ENCODE measurements at places on chromosomes 7 and 10. TPM values are rescaled to one million over a fixed set of nuclear protein-coding genes. Genes with fewer than 3 reads are reported as not detected.

The LHPP gene
- 10.6 TPM for total RNA-seq

GRCh38 chr7:92851732-92852131 is 15.4 kb upstream of the CDK6 start:
- no peak overlapping the region for H3K4me3 ChIP-seq
- H3K36me3 ChIP-seq: peaks cover 10% of the 10 kb centered on the region
- DNase-seq: no peak

The MUC12 gene
- 0.64 TPM for total RNA-seq

DNA sequence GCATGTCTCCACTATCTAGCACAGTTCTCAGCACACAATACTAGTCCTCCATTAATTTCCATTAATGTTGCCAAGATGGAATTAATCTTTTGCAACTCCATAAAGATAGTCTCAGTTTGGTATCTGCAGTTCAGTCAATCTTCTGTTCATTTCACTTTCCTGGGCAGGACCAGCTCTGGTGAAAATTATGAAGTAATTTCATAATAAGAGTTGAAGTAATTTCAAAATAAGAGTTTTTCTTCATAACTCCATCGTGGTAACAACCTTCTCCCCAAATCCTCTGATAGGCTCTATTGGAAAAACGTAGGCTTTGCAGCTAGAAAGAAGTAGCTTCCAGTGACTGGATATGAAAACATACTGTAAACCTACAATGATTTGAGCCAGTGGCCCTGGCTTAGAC is 618.2 kb downstream of the TYW1 start:
- DNase-seq: no peak
- no peak overlapping the region for H3K4me3 ChIP-seq
- no peaks in the 10 kb centered on the region for H3K4me1 ChIP-seq
- H3K27me3 ChIP-seq: no peaks in the 10 kb centered on the region

The AS3MT gene
- 0.41 TPM for total RNA-seq

DNA sequence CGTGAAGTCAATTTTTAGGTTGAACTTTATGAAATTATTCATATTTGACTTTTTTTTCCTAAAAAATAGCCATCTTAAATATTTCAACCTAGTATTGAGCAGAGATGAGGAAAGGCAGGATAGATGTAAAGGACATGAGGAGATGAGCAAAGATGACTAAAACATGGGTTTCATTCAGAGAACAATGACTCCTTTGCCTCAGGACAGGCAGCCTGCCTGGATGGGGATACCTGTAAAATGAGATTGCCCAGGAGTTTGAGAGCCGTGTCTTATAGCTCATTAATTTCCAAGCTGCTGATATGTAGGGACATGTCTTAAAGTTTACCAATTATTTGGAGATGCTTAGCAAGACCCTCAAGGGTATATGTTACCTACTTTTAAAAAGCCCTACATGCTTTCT is 243.8 kb upstream of the MDFIC start:
- no peak overlapping the region for H3K4me3 ChIP-seq
- H3K4me1 ChIP-seq: no peaks in the 10 kb centered on the region
- no peak for DNase-seq

The CXCL12 gene
- not detected for total RNA-seq

DNA sequence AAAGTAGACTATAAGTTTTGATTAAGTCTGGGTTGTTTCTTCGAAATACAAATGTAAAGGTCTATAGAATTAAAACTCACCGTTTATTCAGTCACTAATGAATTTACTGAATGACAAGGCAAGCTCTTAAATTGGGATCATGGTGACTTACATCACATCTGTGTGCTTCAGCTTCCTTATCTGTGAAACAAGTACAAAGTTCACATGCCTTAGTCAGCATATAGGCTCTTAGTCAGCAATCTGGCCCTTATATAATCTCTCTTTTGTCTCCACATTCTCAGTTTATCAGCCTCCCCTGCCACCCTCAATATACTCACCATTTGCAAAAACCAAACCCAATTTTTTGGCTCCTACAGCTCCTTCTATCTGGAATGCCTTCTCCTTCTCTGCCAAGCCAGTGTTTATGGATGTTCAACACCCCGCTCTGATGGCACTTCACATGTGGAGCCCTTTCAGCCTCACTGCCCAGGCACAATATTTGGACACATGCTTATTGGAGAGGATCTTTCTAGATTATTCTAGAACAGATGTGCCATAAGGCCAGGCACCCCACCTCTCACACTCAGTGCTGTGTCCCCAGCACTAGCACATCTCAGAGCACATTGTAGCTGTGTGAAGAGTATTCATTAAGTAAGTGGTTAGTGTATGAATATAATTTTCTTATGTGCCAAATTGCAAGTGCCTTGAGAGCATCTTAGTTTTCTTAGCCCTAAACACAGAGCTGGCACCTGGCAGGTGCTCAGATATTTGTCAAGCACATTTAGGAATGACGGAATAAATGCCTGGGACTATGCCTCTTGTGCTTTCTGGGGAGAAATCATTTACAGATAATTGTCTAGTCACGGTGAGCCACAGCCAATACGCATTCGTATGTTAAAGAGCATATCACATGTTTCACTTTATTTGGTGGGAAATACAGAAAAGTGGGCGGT is 9.8 kb upstream of the LAMB1 start:
- no peak overlapping the region for H3K4me3 ChIP-seq
- DNase-seq: no peak
- H3K36me3 ChIP-seq: no peaks in the 10 kb centered on the region
- H3K27ac ChIP-seq: no peak overlapping the region
- H3K4me1 ChIP-seq: no peaks in the 10 kb centered on the region
- H3K27me3 ChIP-seq: peaks cover 42% of the 10 kb centered on the region

DNA sequence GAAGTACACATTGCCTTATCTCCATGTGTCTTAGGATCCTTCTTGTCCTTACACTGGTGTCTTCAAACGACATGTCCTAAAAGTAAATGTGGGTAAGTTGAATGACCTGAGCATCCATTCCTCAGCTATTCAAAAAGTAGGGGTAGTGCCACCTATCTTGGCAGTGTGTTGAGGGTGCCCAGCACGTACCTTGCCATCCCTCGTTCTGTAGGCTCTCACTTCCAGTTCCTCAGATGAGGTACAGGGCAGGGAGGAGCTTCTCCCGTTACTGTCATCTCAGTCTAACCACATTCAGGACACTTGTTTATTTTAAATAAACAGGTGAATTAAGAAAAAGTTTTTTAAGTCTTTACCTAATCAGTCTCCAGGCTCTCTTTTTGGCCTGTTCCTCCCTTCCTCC is 13.0 kb downstream of the BUD23 start:
- no peak overlapping the region for H3K27ac ChIP-seq
- H3K27me3 ChIP-seq: no peaks in the 10 kb centered on the region
- no peak for DNase-seq
- H3K36me3 ChIP-seq: peaks cover 28% of the 10 kb centered on the region
- H3K4me3 ChIP-seq: no peak overlapping the region

The ANKRD61 gene
- total RNA-seq: 0.38 TPM
